ENCODE measurements at places on chromosomes 1 and 21.

DNA sequence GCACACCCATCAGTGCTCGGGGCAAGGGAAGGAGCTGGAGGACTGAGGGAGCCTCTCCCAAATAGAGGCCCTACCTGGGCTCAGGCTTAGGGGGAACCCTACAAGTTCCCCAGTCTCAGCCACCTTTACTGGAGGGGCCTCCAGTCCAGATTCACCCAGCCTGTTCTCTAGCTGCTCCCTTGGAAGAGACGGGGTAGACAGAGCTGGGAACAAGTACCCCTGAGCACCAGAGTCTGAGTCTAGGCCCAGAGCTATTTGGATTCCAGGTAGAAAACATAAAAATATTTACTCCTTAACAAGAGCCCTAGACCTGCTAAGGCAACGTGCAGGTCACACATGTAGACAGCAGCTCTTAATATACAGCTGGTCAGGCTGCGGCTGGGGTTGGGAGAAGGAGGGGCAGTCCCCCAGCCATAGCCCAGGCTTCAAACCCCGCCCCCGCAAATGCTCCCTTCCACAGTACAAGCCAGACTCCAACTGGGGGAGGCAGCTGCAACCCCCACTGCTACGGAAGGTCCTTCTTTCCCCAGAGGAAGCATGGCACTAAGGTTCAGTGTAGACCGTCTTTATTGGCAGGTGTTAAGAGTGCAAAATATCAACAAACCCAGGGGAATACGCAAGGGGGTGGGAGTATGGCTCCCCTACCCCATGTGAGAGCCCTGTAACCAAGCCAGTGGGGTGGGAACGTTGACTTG lies 8.0 kb downstream of the TENT5B start:
- no peak for DNase-seq

- no peak for DNase-seq
These were observed 35.7 kb downstream of the EDN2 start for GRCh38 chr1:41448821-41449220.

- DNase-seq: no peak
These were observed 16.9 kb downstream of the GLIS1 start for GRCh38 chr1:53722025-53722424.

- DNase-seq: no peak
These were observed 438.3 kb downstream of the CAMTA1 start for GRCh38 chr1:7223334-7224080.

- DNase-seq: no peak
These were observed 97.0 kb upstream of the C1orf174 start for GRCh38 chr1:3996846-3997705.

- DNase-seq: no peak
These were observed 5.3 kb downstream of the PTPN14 start for GRCh38 chr1:214546084-214546483.
